Cardiac muscle cell (in vitro differentiated cells and primary cell): ENCODE measurements at places on chromosomes 6 and 20.

GRCh38 chr6:10662742-10663141, 31.7 kb downstream of the C6orf52 start:
- no peak for DNase-seq

DNA sequence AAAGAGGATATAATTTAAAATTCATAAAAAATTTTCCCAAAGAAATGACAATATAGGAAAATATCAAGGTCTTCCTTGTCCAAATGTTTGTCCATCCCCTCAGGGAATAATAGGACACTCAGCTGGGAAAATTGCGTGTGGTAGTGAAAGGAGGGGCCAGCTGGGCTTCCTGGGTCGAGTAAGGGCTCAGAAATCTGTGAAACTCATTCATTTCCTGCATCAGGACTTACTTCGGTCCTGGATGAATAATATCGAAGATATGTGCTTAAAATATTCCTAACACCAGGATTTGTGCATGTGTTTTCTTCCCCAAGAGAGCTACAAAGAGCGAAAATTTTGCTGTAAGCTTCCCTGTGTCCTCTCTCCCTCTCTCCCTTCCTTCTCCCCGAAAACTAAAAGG, 118.2 kb upstream of the GJE1 start:
- no peak for DNase-seq

GRCh38 chr6:12115492-12115891, 103.4 kb downstream of the HIVEP1 start:
- DNase-seq: no peak

DNA sequence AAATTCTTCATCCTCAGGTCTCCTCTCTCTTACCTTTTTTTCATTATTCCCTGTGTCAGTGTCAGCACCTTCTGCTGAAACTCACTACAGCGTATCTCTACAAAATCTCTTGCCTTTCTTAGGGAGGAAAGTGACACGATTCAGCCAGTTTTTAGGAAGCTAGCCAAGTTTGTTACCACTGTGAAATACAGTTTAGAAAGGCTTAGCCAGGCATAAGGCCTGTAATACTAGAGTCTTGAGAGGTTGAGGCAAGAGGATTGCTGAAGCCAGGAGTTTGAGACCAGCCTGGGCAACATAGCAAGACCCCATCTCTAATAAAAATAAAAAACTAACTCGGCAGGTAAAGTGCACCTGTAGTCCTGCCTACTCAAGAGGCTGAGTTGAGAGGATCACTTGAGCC, 16.7 kb downstream of the TAB2 start:
- DNase-seq: peak; percentile 55

- no peak for DNase-seq
These were observed 8.8 kb downstream of the CDKAL1 start for GRCh38 chr6:20542927-20543602.

GRCh38 chr6:139762587-139763031, 388.2 kb upstream of the CITED2 start:
- DNase-seq: no peak

GRCh38 chr6:42028234-42029061, 21.9 kb upstream of the TAF8 start:
- DNase-seq: no peak

DNA sequence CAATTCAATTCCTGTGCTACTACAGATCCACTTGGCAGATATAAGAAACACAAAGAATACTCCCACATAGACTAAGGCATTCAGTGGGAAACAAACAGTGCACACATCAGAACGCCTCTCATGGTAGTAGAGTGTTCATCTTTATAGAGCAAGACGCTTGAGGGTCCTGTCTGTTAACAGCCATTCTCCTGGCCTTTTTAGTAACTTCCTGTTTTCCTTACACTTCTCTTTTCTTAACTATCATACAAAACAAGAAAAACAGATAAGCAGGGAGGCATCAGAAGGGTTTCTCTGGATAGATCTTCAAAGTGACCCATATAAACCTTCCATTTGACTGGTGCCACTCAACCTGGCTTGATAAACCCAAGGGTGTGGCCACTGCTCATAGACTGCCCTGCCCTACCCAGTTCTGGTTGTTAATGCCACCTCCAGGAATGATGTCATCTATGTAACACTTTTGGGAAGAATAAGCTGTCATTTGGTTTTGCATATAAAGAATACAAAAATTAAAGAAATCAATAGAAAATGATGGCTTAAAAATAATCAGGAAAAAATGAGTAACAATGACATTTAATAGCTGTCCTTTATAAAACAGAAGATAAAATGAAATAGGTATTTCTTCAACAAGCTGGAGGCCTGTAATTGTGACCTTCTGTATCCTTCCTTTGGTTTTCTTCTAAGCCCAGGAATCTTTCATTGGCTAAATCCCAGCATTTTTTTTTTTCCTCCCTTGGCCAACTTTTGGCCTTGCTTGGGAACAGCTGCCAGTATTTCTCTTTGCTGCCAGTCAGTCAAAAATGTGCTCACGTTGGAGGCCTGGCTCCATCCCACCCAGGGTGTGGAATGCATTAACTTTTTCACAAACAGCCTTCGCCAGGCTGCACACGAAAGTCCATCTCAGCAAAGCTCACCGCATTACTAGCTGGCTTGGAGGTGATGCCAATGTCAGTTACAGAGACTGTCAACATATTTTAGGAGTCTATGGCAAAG, 103.5 kb downstream of the GJA10 start:
- DNase-seq: peak; percentile 59

- DNase-seq: no peak
These were observed 304.2 kb downstream of the TFAP2C start for GRCh38 chr20:56933331-56933698.

- no peak for DNase-seq
These were observed 52.6 kb upstream of the SLC22A1 start for GRCh38 chr6:160069050-160069454.

DNA sequence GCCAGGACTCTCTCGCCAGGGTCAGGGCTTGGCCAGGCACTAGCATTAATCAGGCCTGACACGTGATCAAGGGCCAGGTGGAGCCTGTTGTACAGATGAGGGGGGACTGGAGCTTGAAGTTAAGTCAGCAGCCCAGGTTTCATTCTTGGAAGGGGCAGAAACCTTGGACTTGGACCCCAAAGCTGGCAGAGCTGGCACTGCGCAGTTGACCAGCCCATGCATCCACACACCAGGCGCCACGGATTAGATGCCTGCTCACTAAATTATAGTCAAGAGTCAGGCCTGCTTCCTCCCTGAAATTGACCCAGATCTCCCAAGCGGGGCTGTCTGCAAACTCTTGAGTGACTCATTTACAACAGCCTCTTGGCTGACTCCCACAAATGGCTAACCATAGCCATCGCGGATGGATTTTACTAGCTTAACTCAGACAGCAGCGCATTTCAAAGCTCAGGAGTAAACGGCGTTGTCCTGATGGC, 4.1 kb upstream of the TAF4 start:
- peak; percentile 33 for DNase-seq

- no peak for DNase-seq
These were observed 13.2 kb downstream of the FILIP1 start for GRCh38 chr6:75480425-75480824.

- no peak for DNase-seq
These were observed 181.9 kb downstream of the GMDS start for GRCh38 chr6:2063547-2063946.

GRCh38 chr20:48012401-48012974, 227.2 kb upstream of the SULF2 start:
- DNase-seq: peak; percentile 96

GRCh38 chr20:48486065-48486464, 341.7 kb downstream of the PREX1 start:
- no peak for DNase-seq

- DNase-seq: no peak
These were observed 30.9 kb upstream of the RIMS1 start for GRCh38 chr6:71855406-71855805.

DNA sequence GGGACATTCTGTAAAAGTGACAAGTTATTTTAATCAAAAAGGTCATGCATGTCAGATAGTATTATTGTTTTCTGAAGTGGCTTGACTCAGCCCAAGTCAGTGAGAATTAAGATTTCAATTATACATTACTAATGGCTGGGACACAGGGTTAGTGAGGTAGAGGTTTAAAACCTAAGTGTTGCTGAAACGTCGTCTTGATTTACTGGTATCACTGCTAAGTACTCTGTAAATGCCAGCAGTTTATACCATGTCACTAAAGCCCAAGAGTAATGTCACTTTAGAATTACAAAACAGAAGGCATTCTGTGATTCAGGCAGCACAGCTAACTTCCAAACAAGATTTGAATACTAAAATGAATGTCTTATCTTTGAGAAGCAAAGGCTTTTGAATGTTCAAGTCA, 176.6 kb downstream of the NKAIN2 start:
- DNase-seq: no peak

GRCh38 chr6:24935366-24936152, at the start of gene RIPOR2:
Gene RIPOR2, minus strand, starts transcription at chr6:24935960. Its CDS starts 62 bp downstream, at chr6:24935898.
- DNase-seq: no peak

DNA sequence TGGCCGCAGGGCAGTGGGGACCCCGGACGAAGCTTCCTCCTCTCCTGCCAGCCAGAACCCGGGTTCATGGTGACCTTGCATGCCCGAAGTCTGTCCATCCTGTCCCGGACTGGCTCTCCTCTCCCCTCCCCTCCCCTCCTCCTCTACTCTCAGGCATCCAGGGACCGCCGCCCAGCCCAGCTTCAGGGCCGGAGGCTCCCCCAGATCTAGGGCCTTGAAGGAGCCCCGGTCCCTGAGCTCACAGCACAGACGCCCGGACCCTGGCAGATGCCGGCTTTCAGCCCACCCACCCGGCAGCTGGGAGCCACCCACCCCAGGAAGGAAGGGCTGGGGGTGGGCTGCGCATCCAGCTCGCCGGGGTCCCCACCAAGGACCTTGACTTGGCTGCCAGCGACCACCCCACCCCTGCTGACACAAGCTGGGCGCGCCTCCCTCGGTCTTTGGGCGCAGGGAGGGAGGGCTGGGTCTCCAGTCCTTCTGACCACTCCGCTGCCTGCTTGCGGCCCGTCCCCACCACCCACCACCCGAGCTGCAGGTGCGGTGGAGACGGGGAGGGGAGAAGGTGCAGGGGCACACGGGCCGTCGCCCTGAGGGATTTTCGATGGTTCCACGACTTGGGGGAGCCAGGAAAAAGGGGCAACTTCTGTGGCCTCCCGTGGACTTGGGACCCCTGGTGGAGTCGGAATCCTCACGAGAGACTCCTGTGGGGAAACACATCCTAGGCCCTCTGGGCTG, 5.8 kb upstream of the ABHD16B start:
- no peak for DNase-seq

- no peak for DNase-seq
These were observed 57.2 kb upstream of the ANKEF1 start for GRCh38 chr20:9977629-9978028.

- DNase-seq: no peak
These were observed 41.6 kb upstream of the NOX3 start for GRCh38 chr6:155497273-155497672.

DNA sequence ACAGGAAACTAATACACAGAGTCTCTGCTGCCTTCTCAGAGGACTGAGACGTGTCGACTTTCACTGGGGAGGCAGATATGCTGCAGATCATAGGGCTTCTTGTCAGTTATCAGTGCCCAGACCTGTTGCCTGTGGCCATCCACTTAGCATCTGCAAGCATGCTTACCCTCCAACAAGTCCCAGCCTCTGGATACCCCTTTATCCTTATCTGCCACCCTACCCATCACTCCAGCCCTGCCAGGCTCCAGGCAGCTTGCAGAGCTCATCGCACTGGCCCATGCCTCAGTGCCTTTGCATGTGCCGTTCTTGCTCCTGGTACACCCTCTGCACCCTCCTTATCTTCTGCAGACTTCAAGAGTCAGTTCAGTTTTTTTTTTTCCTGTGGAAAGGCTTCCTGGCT, 119.2 kb downstream of the TOX2 start:
- no peak for DNase-seq

GRCh38 chr6:130306377-130306776, 59.4 kb upstream of the TMEM200A start:
- DNase-seq: no peak

DNA sequence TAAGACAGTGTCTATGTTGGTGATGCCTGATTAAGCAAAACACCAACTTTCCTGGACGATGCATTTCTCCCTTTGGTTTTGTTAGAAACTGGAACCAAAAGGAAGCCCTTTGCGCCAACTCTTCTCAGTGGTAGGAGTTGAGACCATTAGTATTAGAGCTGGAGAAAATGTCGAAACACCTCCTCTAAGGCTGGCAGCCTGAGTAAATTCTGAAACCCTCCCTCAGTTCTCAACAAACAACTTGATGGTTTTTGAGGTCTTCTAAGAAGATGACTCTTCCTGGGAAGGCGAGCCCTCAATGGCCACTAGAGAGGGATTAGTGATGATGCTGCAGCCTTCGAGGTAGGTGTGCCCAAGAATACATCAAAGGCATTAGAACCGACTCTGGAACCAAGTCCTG, 78.4 kb upstream of the CCN6 start:
- no peak for DNase-seq

DNA sequence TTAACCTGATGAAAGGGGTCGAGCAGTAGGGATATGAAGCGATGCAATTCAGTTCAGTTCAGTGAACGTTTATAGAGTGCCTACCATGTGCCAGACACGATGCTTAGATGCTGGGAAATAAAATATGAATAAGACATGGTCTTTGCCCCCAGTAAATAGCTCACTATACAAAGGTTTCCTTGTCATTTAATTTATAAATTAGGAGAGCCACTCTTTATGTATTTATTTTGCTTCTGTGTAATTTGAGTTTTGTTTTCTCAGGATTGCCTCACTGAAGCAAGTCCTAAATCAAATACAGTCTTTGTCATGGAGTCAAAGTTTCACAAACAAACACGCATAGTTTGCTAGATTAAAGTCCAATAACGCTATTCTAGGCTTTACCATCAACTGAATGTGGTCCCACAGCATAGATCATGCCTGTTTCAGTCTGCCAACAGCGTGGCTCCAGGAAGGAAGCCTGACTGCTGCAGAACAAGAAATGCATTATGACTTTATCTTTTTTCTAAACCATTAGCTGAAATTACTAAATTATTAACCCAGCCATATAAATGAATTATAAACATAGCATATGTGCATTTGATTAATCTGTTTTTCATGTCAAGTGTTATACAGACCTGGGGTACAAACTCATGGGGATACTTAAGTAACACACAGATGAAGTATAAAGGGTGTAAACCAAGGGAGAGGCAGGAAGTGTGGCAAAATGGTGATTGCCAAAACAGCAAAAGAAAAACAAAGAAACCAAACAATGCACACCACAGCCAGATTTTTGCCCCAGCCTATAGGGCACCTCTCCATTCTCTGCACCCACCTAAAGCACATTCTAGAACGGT, 29.8 kb upstream of the CCN2 start:
- no peak for DNase-seq

- no peak for DNase-seq
These were observed 480 bp downstream of the ABCF1 start for GRCh38 chr6:30571762-30572082.

GRCh38 chr20:51444467-51444866, 98.1 kb downstream of the NFATC2 start:
- DNase-seq: peak; percentile 70
